ENCODE measurements at places on chromosomes 7 and 10.

GRCh38 chr10:125871338-125871737, 9.8 kb downstream of the DHX32 start:
- DNase-seq = no peak

- no peak for DNase-seq
Observed at GRCh38 chr10:12934777-12935176, 66.7 kb downstream of the CCDC3 start.

DNA sequence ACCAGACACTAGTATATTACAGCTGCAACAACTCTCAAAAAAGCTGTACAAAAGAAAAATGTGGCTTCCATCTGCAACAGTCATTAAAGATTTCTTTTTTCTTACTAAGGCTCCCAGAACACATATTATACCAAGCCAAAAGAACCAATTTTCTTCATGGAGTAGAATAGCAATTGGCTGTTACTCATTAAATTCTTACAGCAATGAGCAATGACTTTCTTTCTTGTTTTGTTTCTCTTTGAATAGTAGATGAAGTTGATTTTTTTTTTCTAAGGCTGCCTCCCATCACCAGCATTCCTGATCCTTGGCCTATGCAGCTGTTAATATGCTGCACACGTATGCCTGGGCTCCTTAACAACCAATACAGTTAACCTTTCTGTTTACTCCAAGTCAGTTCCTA, 36.6 kb upstream of the SPOCK2 start:
- DNase-seq = no peak

DNA sequence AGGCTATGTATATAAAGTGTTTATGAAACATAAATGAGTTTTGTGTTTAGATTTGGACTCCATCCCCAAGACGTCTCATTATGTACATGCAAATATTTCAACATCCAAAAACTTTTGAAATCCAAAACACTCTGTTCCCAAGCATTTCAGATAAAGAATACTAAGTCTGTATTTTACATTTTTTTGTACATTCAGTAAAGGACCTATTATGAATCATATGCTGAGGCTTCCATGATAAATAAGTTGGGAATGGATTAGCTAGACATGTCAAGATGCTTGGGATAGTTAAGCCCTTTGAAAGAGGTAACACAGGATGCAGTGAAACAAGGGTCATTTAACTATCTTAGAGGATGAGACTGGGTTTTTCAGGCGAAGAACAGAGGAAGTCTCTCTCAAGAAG, 262.9 kb downstream of the SNX13 start:
- DNase-seq = no peak

- DNase-seq = no peak
Observed at GRCh38 chr10:35844686-35845085, 202.6 kb upstream of the FZD8 start.

DNA sequence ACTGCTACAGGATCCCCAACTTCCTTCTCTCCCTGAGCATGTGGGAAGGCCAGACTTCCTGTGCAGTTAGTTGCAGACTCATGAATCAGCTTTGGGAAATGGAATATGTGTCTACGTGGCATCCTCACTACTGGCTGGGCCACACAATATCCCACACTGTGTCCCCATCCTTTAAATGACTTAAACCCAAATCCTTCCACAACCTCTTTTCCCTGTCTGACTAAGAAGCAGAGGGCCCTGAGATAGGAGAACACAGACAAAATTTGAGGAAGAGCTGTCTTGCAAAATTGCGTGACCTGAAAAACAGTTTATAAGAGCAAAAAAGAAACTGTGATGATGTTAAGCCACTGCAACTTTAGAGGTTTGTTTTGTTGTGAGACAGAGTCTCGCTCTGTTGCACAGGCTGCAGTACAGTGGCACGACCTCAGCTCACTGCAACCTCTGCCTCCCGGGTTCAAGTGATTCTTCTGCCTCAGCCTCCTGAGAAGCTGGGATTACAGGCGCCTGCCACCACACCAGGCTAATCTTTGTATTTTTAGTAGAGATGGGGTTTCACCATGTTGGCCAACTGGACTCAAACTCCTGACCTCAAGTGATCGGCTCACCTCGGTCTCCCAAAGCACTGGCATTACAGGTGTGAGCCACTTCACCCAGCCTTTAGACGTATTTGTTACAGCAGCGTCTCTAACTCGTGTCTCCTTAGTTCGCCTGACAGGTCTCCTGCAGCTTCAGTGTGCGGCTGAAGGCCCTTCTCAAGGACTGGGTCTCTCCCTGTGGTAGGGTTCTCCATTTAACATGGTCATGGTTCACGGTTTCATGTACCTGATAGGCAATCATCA, 46.9 kb upstream of the SFMBT2 start:
- no peak for DNase-seq

DNA sequence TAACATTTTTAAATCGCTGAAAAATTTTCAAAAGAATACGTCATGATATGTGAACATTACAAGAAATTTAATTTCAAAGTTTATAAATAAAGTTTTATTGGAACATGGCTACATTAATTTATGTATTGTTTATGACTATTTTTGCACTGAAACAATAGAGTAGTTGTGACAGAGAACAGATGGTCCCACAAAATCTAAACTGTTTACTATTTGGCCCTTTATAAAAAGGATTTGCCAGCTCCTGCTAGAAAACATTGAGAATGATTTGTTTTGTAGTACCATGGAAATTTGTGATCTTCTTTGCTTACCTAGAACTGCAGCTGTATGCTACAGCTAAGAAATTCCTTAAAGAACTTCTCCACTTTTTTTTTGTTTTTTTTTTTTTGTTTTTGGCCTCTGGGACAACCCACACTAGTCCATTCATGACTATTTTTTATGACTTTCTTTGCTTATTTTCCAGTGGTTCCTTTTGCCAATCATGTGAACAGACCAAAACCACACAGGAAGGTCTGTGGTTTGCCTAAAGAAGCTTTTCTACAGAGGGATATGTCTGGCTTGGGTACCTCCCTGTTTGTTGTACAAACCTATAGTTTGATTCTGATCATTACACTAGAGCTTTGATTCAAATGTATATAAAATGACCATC, 55.7 kb downstream of the ST7 start:
- DNase-seq = no peak
